ENCODE measurements at places on chromosomes 6 and 20.

GRCh38 chr6:127515794-127516661 lies 3.1 kb downstream of the MTCL3 start:
- peak; percentile 45 for DNase-seq

- DNase-seq: no peak
Observed at GRCh38 chr6:21158873-21159272, 434.7 kb upstream of the SOX4 start.

- no peak for DNase-seq
Observed at GRCh38 chr6:78749326-78749725, 118.0 kb upstream of the IRAK1BP1 start.

DNA sequence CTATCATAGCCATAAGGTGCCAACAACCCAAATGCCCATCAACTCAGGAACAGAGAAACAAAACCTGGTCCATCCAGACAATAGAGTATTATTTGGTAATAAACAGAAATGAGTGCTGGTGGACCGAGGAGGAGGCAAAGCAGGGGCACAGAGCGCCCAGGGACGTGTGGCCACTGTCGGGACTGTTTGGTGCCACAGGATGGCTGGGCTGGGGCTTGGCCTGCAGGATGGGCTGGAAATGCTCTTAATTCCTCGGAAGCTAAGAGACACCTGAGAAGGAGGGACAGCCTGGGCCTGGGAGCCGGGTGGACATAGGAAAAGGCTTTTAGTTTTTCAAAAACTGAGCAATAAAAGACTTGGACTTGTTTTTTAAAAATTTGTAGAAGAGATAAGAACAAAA lies 216.4 kb downstream of the DLL1 start:
- no peak for DNase-seq

- peak; percentile 32 for DNase-seq
Observed at GRCh38 chr20:52190437-52191131, 995 bp downstream of the ZFP64 start.

GRCh38 chr6:155646443-155646842 lies 190.8 kb upstream of the NOX3 start:
- DNase-seq: no peak

GRCh38 chr6:100163035-100163434 lies 169.0 kb upstream of the MCHR2 start:
- no peak for DNase-seq

GRCh38 chr20:4802527-4802926 lies 80.8 kb downstream of the PRND start:
- peak; percentile 79 for DNase-seq

All from suppressor macrophage (primary cell).